ENCODE measurements at places on chromosomes 7 and 10.

DNA sequence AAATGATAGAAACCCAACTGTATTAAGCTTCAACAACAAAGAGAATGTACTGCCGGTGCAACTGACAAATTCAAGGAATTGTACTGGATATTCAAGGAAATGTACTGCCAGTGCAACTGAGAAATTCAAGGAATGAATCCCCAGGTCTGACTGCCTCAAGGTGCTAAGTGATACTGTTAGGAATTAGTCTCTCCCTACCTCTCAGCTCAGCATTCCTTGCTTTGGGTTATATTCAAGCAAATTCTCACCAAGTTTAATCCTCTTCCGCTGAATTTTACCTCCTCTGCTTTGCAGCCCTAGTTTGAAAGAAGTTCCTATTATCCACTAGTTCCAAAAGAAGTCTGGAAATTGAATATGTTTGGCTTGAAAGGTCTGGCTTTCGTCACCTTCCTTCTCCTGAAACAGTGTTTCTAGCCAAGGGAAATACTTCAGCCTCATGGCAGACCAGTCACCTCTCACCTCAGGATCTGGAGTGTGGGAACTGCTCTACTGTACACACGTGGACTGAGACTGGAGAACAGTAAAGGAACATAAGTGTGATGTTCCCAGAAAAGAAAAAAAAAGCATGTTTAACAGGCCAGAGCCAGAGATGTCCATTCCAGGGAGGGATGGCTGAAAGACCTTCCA, 60.4 kb downstream of the SORCS1 start:
- no peak for DNase-seq

- no peak for DNase-seq
Observed at GRCh38 chr7:115059321-115059720, 137.4 kb downstream of the MDFIC start.

GRCh38 chr7:21106296-21106732, 319.6 kb upstream of the SP8 start:
- DNase-seq = no peak

DNA sequence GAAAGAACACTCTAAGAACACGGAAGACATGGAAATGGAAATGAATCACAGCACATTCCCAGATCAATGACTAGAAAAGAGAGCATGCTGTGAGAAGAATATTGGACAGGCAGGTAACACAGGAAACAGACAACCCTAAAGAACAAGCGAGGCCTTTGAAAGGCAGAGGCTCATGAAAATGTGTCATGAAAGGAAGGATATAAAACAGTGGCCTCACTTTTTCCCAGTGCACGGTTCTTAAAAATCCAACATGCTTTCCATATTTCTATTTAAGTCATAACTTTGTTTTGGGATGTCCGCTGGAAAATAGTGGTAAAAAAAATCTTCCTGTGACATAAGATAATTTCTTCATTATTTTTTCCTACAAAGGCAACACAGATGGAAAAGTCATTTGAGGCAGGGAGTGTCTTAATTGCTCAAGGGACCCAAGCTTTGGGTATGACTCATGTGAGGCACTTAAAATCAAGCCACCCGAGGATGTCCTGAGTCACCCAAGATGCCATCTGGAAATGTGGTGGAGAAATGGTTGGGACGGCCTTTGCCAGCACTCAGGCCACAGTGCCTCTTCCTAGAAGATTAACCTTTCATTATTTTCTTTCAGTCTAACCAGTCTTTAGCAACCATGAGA, 17.0 kb downstream of the ITIH5 start:
- DNase-seq = no peak

DNA sequence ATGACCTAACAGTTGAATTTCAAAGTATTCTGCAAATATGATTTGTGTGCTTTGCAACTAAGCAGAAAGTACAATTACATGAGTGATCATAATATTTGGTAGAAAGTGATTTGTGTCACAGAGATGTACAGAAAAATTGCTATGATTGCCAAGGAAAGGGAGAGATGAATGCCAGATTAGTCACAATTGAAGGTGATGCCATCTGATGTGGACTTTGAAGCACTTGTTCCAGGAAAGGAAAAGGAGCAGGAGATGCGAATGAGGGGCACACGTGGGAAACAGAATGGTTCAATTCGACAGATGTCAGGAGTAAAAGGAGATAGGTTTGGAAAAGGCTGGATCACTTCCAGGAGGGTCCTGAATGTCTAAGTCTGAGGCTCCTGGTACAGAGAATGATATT, 153.1 kb upstream of the LAMB4 start:
- no peak for DNase-seq

- DNase-seq = no peak
Observed at GRCh38 chr7:1227071-1227804, 5.4 kb upstream of the UNCX start.

DNA sequence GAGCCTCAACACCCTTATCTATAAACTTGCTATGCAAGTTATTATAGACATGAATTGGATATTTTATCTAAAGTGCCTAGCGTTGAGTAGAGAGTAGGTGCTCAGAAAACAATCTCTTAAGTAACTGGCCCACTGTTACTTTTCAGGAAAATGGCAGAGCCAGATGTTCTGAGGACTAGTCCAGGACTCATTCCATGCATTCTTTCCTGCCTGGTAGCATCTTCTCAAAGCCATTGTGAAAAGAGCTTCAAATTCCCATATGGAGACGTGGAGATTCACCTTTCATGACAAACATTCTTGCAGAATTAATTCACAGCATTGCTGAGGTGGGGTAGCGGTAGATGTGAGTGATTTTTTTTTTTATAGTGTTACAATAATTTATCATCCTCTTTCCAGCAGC, 35.9 kb upstream of the ITPRID1 start:
- no peak for DNase-seq

- no peak for DNase-seq
Observed at GRCh38 chr7:103912891-103913605, 76.4 kb downstream of the RELN start.
